ENCODE measurements at places on chromosomes 4 and X. TPM values are rescaled to one million over a fixed set of nuclear protein-coding genes. Genes with fewer than 3 reads are reported as not detected.

PHEX gene
- total RNA-seq, result 1.9 TPM

RNF175 gene
- total RNA-seq, result not detected

C4orf17 gene
- not detected for total RNA-seq

ZNF630 gene
- total RNA-seq, result 2.3 TPM

RRAGB gene
- total RNA-seq, result 10.9 TPM

TAF7L gene
- total RNA-seq, result not detected

CLGN gene
- total RNA-seq, result 0.17 TPM

- no peak overlapping the region for H3K27ac ChIP-seq
- peaks cover 2% of the 10 kb centered on the region for H3K36me3 ChIP-seq
- H3K27me3 ChIP-seq, result peaks cover 49% of the 10 kb centered on the region
- no peaks in the 10 kb centered on the region for H3K4me1 ChIP-seq
- no peak for DNase-seq
- H3K4me3 ChIP-seq, result peak overlapping the region; percentile 55
Observed at GRCh38 chr4:61200916-61201526, 895 bp downstream of the ADGRL3 start.

DNA sequence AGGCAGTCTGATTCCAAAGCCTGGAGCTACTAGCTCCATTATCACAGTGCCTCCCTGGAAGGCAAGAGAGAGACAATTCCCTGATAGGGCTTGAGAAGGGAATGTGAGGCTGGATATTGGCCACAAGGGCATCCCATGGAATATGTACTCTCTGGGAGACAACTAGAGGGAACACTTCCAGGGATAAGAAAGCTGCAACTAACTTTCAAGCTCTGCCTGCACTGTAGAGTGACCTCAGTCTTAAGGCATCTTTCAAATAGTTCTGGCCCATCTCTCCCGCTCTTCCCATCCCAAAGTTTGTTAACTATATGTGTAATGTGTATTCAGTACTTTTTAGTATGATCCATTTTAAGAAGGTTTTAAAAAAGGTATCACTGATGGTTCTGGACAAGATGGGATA, 13.1 kb upstream of the RNF212 start:
- no peaks in the 10 kb centered on the region for H3K27me3 ChIP-seq
- H3K27ac ChIP-seq, result no peak overlapping the region
- no peak for DNase-seq
- no peaks in the 10 kb centered on the region for H3K36me3 ChIP-seq
- H3K4me1 ChIP-seq, result no peaks in the 10 kb centered on the region
- H3K4me3 ChIP-seq, result no peak overlapping the region

- DNase-seq, result no peak
- no peaks in the 10 kb centered on the region for H3K27me3 ChIP-seq
- H3K36me3 ChIP-seq, result peaks cover 2% of the 10 kb centered on the region
- H3K4me3 ChIP-seq, result no peak overlapping the region
Observed at GRCh38 chr4:38065176-38065575, 105.0 kb downstream of the PTTG2 start.

- H3K36me3 ChIP-seq, result no peaks in the 10 kb centered on the region
- no peak for DNase-seq
- H3K4me3 ChIP-seq, result no peak overlapping the region
Observed at GRCh38 chr4:134465417-134465816, 263.8 kb upstream of the PABPC4L start.

- no peaks in the 10 kb centered on the region for H3K4me1 ChIP-seq
- H3K27ac ChIP-seq, result no peak overlapping the region
- H3K36me3 ChIP-seq, result no peaks in the 10 kb centered on the region
Observed at GRCh38 chrX:106950381-106950780, 30.2 kb downstream of the CLDN2 start.

DNA sequence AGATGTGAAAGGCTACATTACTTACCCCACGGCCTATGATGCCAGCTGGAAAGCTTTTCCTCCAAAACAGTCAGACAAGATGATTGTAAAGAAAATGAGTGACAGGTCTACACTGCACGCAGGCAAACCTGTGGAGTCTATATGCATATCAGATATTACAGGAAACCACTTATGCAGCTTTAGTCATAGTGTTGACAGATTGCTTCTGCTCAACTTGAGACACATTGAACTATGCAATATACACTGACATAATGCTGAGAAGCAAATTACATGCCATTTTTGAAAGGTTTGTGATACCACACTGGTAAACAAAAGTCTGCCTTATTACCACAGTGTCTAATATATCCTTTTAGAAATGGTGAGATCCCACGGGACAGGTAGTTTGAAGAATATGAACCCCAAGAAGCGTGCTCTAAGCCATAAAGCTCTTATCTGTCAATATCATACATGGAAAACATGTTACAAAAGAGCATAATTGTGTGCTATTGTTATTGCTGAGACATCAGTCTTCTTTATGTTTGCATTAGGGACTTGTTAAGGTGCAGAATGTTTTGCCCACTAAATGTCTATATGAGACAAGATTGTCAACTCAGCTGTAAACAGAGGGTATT, 1835.8 kb upstream of the TENM3 start:
- DNase-seq, result no peak
- no peak overlapping the region for H3K27ac ChIP-seq
- peaks cover under 1% of the 10 kb centered on the region for H3K36me3 ChIP-seq
- H3K27me3 ChIP-seq, result no peaks in the 10 kb centered on the region
- H3K4me3 ChIP-seq, result no peak overlapping the region
- H3K4me1 ChIP-seq, result no peaks in the 10 kb centered on the region

- peaks cover 4% of the 10 kb centered on the region for H3K36me3 ChIP-seq
- peak overlapping the region; percentile 47 for H3K27ac ChIP-seq
- H3K27me3 ChIP-seq, result no peaks in the 10 kb centered on the region
- no peak for DNase-seq
- H3K4me3 ChIP-seq, result no peak overlapping the region
Observed at GRCh38 chr4:185307136-185307950, 88.4 kb downstream of the LRP2BP start.

- no peak overlapping the region for H3K27ac ChIP-seq
- DNase-seq, result no peak
- no peaks in the 10 kb centered on the region for H3K4me1 ChIP-seq
- H3K27me3 ChIP-seq, result no peaks in the 10 kb centered on the region
- H3K4me3 ChIP-seq, result no peak overlapping the region
Observed at GRCh38 chrX:24355095-24355494, 5.3 kb upstream of the SUPT20HL1 start.

- peaks cover 51% of the 10 kb centered on the region for H3K4me1 ChIP-seq
- H3K27me3 ChIP-seq, result no peaks in the 10 kb centered on the region
- H3K27ac ChIP-seq, result no peak overlapping the region
- H3K4me3 ChIP-seq, result no peak overlapping the region
- peaks cover 16% of the 10 kb centered on the region for H3K36me3 ChIP-seq
- DNase-seq, result no peak
Observed at GRCh38 chr4:150960079-150960478, 55.0 kb downstream of the LRBA start.

DNA sequence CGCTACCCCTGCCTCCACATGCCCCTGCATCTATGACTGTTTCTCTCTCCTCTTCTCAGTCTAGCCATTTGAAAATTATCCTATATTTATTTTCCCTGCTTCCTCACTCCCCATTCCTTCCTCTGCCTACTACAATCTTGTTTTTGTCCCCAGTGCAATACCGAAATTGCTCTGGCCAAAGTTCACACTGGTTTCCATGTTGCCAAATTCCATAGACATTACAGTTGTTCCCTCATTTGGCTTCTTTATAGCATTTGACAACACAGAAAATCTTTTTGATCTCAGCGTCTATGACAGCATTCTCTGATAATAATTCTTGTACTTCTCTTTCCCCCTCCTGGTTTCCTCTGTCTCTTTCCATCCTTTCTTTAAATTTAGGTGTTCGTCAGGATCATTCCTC, 99.4 kb downstream of the GPR82 start:
- H3K27me3 ChIP-seq, result no peaks in the 10 kb centered on the region
- peaks cover 7% of the 10 kb centered on the region for H3K36me3 ChIP-seq
- no peak overlapping the region for H3K4me3 ChIP-seq
